ENCODE measurements at places on chromosomes 5 and 9. TPM values are rescaled to one million over a fixed set of nuclear protein-coding genes. Genes with fewer than 3 reads are reported as not detected.

- no peaks in the 10 kb centered on the region for H3K27me3 ChIP-seq
- H3K4me3 ChIP-seq = no peak overlapping the region
- H3K36me3 ChIP-seq = no peaks in the 10 kb centered on the region
- H3K27ac ChIP-seq = no peak overlapping the region
- no peaks in the 10 kb centered on the region for H3K4me1 ChIP-seq
Measured at GRCh38 chr9:36559036-36559695, 13.5 kb upstream of the MELK start.

DNA sequence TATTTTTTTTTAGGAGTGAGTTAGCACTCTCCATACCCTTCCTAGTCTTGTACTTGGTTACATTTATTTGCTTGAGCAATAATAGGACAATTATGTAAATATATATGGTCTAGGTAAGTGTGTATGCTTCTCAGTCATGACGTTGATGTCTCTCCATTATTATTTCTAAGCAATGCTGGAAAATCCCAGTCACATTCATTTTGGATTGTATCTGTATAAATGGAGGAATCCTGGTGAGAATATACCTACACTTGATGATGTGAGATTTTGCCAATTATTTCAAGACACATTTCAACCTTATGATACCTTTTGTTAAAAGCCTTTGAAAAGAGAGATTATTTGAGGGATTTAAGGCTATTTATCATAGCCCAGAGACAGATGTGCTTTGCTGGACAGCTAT lies 2244.5 kb upstream of the WWC1 start:
- H3K27me3 ChIP-seq = no peaks in the 10 kb centered on the region
- no peaks in the 10 kb centered on the region for H3K36me3 ChIP-seq
- H3K4me1 ChIP-seq = no peaks in the 10 kb centered on the region
- H3K4me3 ChIP-seq = no peak overlapping the region

DNA sequence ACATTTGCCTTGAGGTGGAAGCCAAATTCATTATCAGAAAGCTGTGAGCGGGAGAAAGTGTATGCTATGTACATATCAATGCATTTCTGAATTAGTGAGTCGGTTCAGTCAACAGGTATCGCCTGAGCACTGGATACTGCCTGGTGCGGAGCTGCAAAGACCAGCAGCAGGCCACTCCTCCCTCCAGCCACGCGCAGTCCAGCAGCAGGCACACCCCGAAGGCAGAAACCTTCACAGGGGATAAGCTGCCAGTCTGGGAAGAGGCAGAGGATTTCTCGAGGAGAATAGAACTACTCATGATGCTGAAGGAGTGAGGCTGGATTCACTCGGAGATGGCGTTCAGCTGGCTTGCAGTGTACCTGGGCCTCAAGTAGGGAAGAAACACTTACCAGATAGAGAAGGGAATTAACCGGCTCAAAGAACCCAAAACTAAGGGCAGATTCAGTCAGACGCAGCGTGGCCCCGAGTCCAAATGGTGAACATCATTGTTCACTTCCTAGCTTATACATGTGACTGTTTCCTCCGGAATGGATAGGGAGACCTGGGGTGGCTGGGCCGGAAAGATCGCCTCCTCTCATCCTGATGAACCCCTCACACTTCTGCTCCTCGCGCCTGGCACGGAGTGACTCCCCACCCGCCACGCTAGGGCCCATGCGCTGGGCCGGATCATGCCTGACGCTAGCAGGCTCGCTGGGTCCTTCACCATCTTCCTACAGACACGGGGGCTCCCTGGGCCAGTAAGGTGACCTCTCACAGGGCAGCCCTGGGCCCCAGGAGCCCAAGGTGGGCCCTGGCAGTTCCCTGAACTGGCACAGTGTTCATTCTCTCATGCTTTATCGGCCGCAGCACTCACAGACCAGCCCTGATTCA lies 78.1 kb upstream of the SPATA31C2 start:
- H3K27me3 ChIP-seq = no peaks in the 10 kb centered on the region
- H3K4me3 ChIP-seq = no peak overlapping the region
- no peak overlapping the region for H3K27ac ChIP-seq
- H3K36me3 ChIP-seq = no peaks in the 10 kb centered on the region

GRCh38 chr9:121861501-121862180 lies 210.2 kb downstream of the DAB2IP start:
- H3K4me3 ChIP-seq = no peak overlapping the region
- no peaks in the 10 kb centered on the region for H3K36me3 ChIP-seq
- no peak for DNase-seq

GRCh38 chr5:104965006-104965405 lies 1402.4 kb upstream of the NUDT12 start:
- DNase-seq = no peak
- no peak overlapping the region for H3K4me3 ChIP-seq
- H3K27ac ChIP-seq = no peak overlapping the region
- H3K36me3 ChIP-seq = no peaks in the 10 kb centered on the region

The FIBCD1 gene
- not detected for polyA plus RNA-seq

Data from GM12878 (cell line).